ENCODE measurements at places on chromosomes 6 and 20.

DNA sequence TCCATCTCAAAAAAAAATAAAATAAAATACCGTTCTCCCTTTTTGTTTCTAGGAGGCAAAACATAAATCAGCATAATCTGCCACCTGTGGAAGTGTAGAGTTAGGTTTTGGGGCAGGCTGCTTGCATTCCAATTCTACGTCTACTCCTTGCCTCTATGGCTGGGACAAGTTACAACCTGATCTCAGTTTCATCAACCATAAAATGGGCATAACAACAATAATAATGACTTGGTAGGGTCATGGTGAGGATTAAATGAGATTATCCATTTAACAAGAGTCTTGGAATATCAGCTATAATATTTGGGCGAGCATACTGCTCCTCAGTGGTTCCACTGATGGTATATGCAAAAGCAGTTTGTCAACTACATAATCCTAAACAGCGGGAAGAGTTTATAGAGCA, 3.7 kb upstream of the RAE1 start:
- DNase-seq, result no peak

- no peak for DNase-seq
Measured at GRCh38 chr20:58639182-58640146, 11.6 kb upstream of the STX16 start.

DNA sequence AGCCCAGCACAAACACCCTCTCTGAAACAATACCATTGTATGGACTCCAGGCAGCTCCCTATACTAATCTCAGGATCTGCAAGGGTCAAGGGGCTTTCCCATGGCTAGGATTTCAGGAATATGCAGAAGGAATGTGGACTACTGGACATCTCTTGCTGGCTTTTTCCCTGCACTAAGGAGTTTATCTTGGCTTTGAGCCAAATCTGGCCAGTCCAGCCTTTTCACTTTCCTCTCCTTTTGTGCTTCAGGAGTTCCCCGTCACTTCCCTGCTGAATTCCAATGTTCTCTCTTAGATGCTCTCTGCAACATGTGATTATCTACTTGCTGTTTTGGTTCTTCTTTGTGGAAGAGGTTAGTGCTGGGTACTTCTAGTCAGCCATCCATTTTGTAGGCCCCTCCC, 568.2 kb downstream of the HDGFL1 start:
- DNase-seq, result no peak

DNA sequence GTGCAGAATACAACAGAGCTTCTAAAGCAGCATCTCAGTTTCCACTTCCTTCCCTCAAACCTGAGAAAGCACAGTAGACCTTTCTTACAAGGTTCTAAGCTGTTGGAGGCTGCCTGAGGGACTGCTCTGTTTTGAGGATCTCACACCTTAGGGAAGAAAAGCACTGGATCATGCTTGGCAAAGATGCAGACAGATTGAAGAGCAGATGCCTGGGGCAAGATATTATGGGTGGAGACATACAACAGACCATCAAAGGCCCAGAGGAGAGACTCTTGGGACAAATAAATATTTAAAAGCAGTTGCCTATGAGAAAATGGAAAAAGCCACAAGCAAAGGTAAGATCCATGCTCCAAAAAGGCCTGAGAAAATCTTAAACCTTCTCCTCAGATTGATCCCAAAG, 6.2 kb downstream of the ZNF337 start:
- DNase-seq, result no peak

GRCh38 chr6:140586426-140587061, 1212.1 kb upstream of the CITED2 start:
- no peak for DNase-seq

- DNase-seq, result no peak
Measured at GRCh38 chr6:67535946-67536345, 1099.1 kb upstream of the ADGRB3 start.

DNA sequence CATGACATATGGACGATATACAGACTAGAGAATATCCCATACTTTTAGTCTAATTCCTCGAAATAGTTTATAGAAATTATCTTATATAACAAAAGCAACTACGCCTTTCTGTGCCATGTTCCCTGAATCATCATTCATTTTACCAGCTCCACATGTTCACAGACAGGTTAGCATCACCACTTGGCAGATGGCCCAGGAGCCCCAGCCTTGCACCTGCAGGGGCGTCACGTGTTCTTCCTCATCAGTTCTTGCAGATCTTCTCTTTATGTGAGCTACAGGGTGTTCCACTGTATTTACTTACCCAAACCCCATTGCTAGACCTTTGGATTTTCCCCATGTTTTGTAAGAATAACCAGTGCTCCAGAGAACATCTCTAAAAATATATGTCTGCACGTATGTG, 12.6 kb upstream of the BNIP5 start:
- no peak for DNase-seq
